ENCODE measurements at places on chromosomes 5 and 9.

- no peak for DNase-seq
Measured at GRCh38 chr9:135501261-135502167, 1.0 kb downstream of the MRPS2 start.

DNA sequence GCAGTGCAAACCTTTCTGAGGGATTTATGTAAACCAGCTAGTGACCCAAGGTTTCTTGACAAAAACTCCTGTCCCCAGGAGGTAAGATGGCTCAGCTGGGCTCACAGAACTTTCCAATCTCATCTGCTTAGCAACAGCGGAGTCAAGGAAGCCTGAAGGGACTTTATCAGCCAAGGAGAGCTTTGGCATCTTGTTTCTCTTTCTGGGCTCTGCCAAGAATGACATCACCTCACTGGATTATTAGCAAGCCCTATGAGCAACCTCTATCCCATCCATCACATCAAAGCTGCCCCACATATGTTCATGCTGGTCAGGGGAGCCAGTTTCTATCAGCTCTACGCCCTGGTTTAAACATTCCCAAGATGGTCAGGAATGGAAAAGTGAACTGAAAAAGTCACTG lies 461.3 kb downstream of the ENC1 start:
- no peak for DNase-seq

DNA sequence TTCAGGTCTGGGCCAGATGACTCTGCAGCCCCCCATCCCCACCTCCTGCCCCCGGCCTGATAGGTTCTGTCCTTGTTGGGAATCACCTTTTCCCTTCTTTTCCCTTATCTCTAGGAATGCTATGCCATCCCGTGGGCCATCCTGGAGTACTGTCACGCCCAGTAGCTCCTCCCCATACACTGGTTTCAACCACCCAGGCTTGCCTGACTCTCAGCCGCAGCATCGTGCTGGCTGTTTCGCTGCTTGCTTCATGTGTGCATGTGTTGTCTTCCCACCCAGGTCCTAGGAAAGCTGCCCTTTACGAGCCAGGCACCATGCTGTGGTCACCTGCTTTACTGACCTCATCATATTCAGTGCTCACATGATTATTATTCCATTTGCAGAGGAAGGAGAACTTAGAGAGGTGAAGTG lies 71.8 kb downstream of the ANGPTL2 start:
- DNase-seq: no peak

DNA sequence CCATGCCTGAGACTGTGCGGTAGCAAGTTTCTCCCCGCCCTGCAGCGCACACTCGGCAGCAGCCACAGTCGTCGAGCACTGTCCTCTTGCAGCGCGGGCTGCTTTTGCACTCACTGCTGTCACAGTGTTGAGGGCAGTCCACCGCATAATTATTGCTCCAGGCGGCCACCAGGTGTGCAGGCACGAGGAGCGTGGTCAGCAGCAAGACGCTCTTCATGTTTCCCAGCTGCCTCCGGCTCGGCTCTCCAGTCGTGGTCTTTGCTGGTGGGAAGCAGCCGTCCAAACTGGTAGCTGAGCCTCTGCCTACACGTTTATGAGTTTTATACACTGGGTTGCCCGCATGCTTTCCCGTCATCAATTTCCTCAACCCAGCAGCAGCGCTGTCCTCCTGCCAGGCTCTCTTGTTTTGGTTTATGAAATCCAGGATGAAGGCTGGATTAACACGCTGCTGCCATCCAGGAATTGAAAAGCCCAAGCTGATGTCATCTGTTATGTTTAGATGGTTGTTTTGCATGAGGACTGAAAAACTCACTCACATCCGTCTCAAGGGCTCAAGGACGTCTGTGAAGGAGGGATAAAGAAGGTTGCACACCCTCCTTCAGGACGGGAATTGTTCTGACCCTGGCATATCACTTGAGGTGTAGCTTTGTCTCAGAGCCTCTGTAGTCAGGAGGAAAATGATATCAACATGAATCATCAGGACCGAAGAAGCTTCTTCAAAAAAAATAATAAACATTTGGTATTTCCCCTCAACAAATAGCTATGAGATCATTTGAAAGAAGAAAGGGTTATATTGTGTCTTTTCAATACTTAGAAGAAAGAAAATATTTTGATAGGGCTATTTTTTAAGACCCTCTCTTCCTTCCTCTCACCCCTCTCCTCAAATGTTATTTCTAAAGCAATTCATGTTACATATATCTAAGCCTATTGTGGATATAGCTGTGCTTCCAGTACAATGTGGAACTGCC lies at the start of gene ESM1:
Gene ESM1, minus strand, starts transcription at position 293 of the 968 bp plus-strand sequence. Its CDS starts 76 bp downstream, at position 217.
- no peak for DNase-seq

DNA sequence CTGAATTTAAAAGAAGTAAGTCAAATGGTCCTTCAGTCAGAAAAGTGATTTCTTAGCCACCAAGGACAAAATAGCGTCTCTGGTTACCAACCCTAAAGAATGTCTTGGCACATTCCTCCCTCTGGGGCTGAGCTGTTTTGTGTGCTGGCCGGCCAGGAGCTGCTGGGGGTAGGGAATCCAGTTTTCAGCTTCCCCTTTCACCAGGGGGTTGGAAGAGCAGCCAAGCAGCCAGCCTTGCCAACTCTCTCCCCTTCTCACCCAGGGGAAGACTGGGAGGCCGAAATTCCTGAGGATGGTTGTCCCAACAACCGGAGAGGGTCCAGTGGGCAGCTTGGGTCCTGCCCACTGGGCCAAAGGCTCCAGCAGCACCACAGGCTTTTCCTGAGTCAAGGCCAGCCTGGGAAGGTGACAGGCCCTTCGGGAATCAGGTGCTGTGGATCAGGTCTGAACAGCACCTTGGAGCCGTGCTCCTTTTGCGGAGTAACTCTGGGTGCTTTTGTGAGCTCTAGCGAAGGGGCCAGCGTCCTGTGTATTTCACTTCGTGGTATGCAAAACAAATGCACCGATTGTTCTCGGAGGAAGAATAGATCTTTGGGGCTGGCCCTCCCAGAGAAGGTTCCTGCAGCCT lies 4.2 kb downstream of the WWC1 start:
- no peak for DNase-seq

- DNase-seq: no peak
Measured at GRCh38 chr5:132669966-132670882, 3.6 kb upstream of the IL4 start.

DNA sequence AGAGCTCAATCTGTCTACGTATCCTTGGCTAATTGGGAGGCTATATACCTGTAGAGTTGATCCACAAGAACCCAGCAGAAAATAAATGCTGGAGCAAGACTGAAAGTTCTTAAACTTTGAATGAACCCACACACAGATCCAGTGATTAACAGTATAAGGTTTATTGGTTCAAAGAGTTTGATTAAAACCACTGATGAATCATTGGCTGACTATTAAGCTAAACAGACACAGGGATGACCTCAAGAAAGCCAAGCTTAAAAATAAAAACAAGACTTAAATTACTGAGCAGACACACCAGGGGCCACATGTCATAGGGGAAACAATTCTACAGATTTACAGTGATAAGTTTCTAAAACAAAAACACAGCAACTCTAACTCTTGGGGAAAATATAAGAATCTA lies 163.6 kb downstream of the SPATA31D1 start:
- DNase-seq: no peak

DNA sequence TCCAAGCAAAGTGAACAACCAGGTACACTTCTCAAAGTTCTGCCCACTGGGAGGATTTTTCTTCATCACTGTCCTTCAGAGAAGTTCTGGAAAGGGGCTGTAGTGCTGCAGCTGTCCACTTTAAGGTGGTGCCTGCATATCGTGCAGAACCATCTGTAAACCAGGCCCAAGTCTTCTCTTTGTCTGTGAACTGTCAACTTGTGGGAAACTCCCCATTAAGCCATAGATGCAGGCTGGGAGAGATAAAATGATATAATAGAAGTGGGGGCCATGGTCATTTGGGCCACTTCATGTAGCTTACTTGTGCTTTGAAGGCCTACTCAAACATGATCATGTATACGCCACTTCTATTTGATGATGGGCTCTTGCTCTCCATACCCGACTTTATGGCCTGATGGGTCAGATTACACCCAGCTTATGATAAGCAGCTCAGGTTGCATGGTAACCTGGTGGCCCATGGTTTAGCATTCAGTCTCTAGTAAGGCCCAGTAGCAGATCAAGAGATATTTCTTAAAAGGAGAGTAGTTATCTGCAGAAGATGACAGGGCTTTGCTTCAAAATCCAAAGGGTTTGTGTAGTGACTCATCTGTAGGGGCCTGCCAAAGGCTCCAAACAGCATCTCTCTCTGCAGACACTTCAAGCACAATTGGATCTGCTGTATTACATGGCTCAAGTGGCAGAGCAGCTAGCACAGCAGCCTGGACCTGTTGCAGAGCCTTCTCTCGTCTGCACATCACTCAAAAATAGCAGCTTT lies 15.7 kb upstream of the BTF3 start:
- no peak for DNase-seq

- no peak for DNase-seq
Measured at GRCh38 chr5:170826117-170826516, 35.7 kb upstream of the RANBP17 start.

- DNase-seq: no peak
Measured at GRCh38 chr9:71243951-71244350, 122.5 kb upstream of the TRPM3 start.

DNA sequence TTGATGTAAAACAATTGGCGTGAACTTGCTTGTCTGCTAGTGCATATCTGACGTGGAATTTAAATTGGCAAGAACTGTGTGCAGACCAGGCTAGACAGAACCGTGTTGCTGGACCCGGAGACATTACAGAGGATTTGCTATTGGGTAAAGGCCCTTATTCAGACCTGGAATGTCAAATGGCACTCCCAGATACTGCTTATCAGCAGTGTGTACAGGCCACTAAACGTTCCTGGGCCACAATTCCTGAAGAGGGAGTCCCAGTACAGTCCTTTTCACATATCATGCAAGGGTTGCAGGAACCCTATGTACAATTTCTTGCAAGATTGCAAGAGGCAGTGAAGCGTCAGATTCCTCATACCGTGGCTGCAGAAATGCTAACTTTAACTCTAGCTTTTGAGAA lies 13.5 kb upstream of the MCCC2 start:
- no peak for DNase-seq

GRCh38 chr5:115415143-115415491 lies 118.7 kb upstream of the CCDC112 start:
- no peak for DNase-seq

DNA sequence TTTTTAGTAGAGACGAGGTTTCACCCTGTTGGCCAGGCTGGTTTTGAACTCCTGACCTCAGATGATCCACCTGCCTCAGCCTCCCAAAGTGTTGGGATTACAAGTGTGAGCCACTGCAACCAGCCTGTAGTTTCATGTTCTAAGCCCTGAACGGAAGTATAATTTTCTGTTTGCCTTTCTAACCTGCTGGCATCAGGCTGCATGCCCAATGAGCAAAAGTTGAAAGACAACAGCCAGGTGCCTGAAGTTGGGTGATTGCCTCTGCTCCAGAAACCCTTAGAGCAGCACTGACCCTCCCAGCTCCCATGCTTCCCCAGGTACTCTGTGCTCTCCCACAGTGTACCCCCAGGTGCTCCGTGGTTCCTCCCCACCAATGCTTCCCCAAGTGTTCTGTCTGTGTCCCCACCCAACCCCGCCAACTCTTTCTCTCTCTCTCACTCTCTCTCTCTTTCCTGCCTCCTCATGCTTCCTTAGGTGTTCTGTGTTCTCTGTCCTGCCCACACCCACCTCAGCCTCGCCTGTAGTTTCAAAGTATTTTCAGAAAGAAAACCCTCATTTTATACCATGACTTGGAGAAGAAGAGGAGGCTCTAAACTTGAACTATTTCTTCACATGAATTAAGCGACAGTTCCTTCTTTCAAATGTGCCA lies 145.3 kb downstream of the SNCAIP start:
- DNase-seq: no peak

- no peak for DNase-seq
Measured at GRCh38 chr5:172827841-172828240, 6.2 kb upstream of the ERGIC1 start.

- DNase-seq: no peak
Measured at GRCh38 chr5:17105744-17106418, 111.5 kb upstream of the BASP1 start.

DNA sequence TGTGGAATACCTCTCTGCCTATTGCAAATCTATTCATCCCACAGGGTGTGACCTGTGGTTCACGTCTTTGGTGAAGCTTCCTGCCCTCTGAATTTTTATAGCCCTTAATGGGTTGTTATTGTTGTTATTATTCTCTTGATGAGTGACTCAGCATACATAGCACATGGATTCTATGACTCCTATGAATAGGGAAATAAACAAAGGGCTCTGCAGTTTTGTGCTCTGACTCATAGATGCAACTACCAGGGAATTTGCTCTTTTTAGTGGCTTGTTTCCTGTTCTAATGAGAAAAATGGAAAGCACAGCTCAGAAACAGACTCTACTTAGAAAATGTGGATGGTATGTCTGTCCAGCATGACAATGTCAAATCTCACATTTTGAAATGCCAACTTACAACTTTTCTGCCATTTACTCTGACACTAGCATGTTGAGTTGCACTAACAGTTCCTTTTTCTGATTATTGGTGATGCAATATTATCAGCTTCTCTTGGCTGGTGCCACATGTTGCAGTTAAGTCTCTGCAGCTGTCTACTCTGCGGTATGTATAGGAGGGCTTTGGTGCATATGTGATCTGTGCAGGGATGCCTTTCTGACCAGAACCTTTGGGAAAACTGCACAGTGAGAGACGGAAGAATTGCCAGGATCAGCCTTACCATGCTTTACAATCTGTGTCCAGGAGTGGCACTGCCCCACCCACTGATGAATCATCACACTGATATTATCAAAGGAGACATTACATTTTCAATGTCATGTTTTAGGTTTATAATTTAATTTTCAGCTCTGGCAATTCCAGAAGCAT lies 996.4 kb upstream of the WWC1 start:
- no peak for DNase-seq

DNA sequence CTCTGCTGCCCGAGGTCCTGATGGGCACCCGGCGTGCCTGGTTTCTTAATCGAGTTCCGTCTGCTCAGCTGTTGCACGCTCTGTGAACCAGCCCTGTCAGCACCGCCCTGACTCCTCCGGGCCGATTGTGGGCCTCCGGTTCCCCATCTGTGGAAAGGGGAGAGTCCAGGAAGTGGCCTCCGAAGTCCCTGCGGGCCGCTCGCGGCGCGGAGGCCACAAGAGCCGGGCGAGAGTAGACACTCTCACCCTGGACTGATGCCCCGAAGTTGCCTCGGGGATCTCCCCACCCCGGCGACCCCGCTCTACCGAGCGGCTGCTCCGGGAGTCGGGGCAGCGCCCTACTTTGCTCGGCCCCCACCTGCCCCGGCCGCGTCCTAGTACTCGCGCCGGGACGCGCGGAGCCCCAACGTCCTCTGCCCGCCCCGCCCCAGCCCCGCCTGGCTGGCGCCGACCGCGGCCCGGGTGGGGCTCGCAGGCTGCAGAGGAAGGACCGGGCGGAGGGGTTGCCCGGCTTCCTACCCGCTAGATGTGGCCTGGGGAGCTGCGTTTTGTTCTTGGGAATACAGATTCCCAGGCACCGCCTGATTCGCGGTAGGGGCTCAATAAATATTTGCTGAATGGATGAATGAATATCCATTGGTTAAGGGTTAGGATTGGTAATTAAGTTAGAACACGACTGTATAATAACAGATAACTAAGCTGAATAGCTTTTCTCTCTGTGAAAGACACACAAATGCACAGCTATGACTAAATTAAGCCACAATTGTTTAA lies 935 bp upstream of the ZNF367 start:
- DNase-seq: peak; percentile 71

GRCh38 chr5:164358531-164359259 lies 853.3 kb downstream of the MAT2B start:
- DNase-seq: no peak

GRCh38 chr9:71826279-71826678 lies 58.0 kb upstream of the CEMIP2 start:
- no peak for DNase-seq

GRCh38 chr5:56494300-56494731 lies 261.2 kb upstream of the ANKRD55 start:
- no peak for DNase-seq

GRCh38 chr5:132142459-132142858 lies 68.9 kb downstream of the CSF2 start:
- no peak for DNase-seq

- DNase-seq: peak; percentile 45
Measured at GRCh38 chr9:95167998-95168397, 149.5 kb downstream of the FANCC start.

Measured in activated CD4-positive, CD25-positive, alpha-beta regulatory T cell treated with anti-CD3 and anti-CD28 coated beads, Interleukin-2, amount 50 U/mL, for 72 hours (primary cell).